ENCODE measurements at places on chromosomes 3 and 15. TPM values are rescaled to one million over a fixed set of nuclear protein-coding genes. Genes with fewer than 3 reads are reported as not detected.

DNA sequence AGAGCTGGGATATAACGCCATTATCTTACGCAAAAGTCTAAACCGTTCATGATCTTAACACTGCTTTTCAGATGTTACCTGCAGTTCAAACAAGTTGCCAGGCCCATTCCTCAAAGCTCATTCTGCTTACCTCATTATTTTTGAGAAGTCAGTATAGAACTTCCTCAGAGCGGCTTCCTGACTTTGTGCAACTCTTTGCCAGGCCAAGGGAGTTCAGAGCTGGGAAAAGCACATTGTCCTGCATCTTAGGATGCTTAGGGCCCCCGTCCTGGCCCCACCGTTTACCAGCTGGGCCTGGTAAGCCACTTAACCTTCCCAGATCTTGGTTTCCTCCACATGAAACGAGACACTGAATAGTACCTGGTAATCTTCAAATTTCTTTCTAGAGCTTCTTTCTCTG is 6.8 kb upstream of the C2CD4B start:
- no peak for DNase-seq

- no peak for DNase-seq
These were observed 167.2 kb upstream of the KCNMB2 start for GRCh38 chr3:178369006-178369405.

- no peak for DNase-seq
These were observed 58.3 kb upstream of the TRAK1 start for GRCh38 chr3:42032693-42033349.

- DNase-seq, result no peak
These were observed 5.2 kb downstream of the GPX1 start for GRCh38 chr3:49352890-49353421.

GRCh38 chr15:42704492-42704926 is 32.4 kb downstream of the CDAN1 start:
- peak; percentile 90 for DNase-seq

Gene GMNC
- not detected for total RNA-seq
